ENCODE measurements at places on chromosomes 6 and 20.

DNA sequence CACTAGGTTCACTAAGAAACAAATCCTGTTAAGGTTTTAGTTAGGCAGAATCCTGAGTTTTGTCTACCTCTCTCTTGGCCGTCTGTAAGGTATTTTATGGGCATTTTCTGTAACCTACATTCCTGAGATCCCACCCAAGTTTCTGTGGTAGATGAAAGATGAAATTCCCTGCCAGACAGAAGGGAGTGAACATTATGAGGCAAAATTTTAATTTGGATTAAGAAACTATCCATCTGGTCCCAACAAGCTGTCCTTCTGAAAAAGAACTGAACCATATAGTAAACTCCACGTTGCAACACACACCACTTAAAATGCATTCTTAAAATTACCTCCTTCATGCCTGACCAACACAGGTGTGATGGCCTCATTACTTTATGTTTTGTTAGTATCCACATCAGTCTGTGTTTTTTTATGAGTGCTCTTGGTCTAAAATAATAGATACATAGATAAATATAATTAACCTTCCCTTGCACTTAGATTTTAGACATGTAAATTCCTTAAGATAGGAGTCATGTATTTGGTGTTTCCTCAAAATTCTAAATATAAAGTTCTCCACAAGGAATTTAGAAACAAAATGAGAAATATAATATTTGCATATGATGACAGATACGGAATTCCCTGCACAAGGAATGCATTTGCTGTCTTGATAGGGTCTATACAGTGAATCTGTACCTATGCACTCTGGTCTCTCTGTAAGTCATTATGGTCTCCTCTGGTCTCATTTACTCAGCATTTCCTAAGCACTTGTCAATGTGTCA lies 86.5 kb downstream of the CHD6 start:
- no peak for DNase-seq

GRCh38 chr6:83479389-83479788 lies 32.9 kb upstream of the PRSS35 start:
- DNase-seq, result no peak

- DNase-seq, result no peak
These were observed 107.9 kb downstream of the DCDC2 start for GRCh38 chr6:24249926-24250325.

GRCh38 chr6:138063726-138064125 lies 43.5 kb downstream of the PERP start:
- no peak for DNase-seq

DNA sequence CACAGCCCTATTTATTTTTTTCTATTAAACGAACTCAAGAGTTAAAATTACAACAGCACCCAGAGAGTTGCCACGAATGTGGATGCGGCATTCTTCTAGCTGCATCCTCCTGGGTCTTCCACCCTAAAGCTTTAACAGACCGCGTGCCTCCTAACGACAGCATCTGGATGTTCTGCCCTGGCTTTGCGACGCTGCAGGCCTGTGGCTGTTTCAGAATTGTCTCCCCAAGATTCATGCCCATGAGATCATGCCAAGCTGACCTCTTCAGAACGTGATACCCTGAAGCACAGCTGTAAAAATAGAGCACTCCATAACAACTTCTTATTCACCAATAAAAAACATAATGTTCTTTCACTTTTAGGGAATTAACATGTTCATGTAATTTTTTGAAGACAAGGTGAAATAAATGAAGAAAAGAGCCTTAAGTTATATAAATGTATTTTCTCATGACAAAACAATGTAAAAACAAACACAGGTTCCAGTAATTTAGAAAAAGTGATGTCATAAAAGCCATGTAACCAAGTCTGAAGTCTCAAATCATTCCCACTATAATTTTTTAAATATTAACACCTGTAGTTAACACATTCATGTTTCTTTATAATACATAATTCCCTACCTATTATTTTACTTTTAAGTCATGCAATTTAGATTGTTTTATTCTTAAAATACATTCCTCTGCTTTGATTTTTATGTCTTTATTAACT lies 26.5 kb downstream of the HIVEP2 start:
- DNase-seq, result no peak

DNA sequence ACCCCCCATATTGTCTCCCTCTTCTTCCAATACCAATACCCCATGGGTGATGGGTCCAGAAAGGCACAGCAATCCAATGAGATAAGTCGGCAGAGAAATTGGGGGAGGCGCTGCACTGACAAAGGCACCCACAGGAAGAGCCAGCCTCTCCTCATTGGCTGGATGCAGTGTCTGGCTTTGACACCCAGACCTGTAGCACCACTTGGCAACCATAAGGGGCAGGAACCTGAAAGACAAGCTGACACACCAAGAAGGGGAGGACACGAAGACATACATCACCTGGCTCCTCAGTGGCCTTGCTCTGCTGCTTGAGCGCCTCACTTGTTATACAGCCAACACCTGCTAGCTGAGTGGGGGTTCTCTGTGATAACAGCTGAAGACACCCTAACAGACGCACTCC lies 19.4 kb upstream of the SLC4A11 start:
- peak; percentile 24 for DNase-seq

DNA sequence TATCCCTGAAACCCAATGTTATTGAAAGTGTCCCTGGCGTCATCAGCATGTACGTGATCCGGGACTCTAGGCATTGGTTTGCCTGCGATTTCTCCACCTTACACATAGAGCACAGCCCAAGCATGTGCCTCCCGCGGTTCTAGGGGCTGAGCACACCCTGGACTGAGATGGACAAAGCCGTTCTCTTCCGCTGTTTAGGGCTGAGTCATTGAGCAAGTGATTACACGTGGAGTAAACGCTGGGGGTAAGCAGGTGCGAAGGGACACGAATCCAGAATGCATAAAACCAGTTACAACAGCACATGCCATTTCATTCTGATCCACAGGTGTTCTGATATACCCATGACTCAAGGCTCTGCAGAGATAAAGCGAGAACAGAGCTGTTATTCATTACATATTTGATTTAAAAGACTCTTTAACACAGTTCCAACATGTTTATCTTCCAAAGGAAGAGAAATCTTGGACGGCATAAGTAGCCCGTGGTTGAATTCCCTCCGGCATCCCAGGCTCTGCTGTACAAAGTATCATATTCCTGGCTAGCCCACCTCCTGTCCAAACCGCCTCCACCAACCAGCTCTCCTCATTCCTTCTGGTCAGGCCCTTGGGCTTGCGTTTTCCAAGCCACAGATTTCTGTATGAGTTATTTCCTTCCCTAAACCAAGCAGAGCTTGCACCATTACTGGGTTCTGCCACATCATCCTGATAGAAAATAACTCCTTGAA lies 36.1 kb upstream of the THBS2 start:
- no peak for DNase-seq

DNA sequence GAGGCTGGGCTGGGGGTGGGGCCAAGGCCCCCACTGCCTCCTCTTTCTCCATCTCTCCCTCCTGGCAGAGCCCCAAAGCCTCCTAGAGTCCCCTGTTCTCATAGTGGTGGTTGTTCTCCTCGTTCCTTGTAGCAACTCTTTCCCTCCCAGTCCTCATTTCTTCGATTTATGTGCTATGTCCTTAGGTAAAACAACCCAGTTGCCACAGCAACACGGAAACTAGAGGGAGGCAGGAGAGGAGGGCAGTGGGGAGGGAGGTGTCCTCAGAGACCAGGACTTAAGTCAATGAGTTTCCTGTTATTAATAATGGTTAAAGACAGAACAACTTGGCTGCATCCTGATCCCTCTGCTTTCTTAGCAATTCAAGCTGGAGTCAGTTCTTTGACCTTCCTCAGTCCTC lies 161.0 kb downstream of the INSM1 start:
- DNase-seq, result no peak

DNA sequence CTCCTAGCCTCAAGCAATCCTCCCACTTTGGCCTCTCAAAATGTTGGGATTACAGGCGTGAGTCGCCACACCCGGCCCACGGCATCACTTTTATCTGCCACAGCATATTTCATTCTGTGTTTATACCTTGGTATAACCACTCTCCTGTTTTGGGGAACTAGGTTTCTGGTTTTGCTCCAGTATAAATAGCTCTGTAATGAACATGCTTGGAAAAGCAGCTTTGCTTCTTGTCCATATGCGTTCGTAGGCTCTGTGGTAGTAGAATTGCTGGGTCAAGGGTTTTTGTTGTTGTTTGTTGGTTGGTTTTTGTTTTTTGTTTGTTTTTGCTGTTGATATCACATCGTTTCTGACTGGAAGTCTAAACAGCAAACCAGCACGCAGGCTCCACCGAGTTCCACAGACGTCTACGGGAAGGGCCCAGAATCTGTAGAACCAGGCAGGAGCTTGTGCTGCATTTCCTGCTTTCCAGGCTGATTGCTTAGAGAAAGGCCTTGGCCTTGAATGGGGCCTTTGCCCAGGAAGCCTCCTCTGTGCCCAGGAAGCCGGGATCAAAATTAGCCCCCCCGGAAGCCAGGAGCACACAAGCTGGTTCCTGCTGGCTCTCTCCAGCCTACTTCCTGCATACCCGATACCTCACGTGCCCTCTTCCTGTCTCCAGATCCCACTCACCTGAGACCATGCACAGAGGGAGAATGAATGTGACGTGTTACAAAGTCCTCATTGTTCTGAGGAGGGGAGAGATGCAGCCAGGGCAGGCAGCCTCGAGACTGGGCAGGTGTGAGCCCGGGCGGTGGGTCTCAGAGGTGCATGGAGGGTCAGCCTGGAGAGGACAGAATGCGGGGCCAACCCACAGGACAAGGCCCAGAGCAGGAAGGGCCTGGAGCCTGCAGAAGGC lies 34.7 kb downstream of the AAR2 start:
- no peak for DNase-seq

- no peak for DNase-seq
These were observed 78.9 kb upstream of the ISM1 start for GRCh38 chr20:13142143-13142542.

DNA sequence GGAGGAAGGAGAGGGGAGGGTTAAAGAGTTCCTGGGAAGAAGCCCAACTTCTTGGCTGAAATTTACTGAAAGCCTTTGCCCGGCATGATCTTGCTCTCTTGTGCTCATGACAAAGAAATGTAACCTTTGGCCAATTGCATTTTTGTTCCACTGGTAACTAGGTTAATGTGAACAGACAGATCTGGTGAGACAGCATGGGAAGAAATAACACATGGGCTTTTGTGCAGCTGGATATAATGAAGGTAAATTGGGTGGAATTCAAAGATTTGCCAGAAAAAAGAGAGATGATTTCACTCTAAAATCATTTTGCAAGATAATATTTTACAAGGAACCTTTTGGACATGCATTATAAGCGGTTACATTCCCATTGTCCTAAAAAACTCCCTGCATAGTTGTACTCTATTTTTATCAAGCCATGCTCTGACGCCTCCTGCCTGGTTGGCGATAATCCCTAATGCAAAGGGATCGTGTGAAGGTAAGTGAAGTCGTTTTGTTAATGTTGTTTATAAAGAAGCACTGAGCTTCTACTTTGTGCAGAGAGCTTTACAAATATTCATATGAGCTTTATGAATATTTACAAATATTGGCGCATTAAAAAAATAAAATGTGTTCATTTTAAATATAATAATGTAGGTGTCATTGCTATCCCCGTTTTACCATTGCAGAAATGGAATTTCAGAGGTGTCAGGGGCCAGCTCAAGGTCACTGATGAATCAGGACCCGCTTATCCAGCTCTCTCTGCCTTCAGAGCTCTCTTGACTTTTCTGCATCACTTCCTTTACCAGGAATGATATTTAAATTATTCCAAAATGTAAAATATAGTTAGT lies 161.3 kb upstream of the AGPAT4 start:
- no peak for DNase-seq

DNA sequence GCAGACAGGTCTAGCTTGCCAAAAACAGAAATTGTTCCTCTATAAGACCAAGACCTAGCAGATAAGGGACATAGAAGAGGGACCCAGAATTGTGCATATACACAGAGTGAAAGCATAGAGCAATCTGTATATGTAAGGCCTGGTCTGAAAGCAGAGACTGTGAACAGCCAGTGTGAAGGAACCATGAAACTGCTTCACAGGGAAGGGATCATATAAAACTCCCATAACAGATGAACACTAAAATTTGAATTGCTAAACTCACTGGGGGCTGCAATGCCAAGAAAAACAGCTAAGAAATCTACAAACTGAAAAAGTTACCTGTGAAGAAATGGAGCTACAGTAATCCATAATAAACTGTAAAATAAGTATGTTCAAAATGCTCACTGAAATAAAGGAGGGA lies 7.0 kb downstream of the ZUP1 start:
- no peak for DNase-seq

GRCh38 chr6:157094038-157094437 lies 229.3 kb downstream of the TMEM242 start:
- no peak for DNase-seq

GRCh38 chr6:139187489-139187888 lies 52.6 kb downstream of the HECA start:
- DNase-seq, result no peak

DNA sequence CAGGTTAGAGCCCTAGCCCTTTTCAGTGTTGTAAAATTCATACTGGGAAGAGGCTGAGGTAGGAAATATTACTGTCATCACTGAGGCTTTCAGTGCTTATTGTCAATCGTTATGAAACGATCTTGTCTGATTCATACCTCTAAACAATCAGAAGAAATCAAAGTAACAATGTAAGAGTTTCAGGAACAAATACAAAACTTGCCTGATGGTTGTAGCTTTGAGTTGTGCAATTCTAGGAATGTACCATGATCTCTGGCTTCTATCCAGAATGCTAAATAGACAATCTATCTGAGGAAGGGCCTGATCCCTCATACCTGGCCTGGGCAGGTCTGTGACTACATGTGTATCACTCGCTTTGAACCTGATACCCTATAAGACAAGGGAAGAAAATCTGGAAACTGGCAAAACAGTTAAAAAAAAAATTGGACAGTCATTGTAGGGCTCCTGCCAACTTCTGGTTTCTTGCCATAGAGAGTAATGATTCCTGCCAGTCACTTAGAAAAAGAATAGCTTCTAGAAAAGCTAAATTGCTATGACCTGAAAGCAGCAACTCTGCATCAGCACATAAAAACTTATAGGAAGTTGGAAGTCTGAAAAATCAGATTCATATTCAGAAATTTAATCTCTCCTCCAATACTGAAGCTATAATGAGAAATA lies 234.7 kb downstream of the BTBD9 start:
- DNase-seq, result no peak

DNA sequence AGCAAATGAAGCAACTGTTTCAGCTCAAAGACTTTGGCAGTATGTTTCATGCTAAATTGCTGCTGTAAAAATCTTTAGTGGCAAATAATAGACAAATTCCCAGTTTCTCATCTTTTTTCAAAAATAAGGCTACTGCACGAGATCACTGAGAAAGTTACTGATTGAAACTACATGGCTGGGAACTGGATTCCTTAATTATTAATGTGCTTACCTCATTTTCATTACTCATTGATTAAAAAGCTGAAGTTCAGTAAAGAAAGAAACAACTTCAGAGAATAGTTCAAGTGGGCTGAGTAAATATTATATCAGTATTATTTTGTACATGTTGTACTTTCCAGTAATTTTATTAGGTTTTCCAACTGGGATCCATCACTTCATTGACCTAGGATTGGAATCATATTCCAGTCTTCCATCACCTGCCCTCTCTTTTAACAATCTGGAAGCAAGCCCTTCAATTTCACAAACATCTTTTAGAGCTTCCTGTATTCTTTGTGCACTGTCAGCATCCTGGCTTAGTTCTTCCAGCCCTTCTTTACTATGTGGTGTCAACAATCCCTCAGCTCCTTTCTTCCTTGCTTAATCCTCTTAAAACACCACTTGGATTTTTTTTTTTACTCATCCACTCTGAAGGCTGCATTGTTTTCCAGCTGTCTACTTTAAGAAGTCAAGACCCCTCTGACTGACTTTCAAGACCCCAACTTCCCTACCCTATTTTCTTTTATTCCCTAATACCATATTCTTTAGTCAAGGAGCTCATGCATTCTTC lies 4.3 kb downstream of the MEI4 start:
- DNase-seq, result no peak

GRCh38 chr6:111865909-111866546 lies 7.2 kb downstream of the FYN start:
- no peak for DNase-seq
